ENCODE measurements at places on chromosomes 6 and 20.

DNA sequence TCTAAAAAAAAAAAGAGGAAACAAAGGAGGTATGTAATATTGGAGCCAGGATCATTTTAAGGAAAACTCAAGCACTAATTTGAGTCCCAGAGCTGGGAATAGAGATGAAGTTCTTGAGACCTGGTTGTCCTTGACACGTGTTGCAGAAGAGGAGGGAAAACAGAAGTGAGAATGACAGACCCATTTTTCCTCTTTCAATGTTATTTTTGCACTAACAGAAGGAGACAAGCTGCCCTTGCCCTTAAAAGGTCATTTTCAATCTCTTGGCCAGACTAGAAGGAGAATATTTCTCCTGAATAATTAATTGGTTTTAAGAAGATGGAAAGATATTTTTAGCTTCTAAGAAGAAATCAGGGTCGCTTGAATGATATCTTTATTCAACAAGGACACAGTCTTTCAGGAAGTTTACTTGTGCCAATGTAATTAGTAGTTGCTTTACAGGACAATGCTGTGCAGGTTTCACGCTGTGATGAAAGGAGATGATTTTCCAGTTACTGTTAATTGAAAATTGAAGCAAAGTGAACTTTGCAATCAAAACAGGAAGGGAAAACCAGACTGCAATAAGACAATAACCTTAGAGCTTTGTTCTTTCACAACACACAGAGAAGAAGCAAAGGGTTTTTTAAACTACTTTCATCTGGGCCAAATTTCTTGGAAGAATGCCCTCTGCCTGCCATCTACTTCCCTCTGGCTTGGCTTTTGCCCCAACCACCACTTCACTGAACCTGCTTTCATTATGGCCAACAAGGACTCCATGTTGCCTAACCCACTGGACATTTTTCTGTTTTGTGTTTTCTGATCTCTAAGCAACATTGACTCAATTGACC lies 107.8 kb upstream of the SHLD1 start:
- DNase-seq: no peak
- H3K4me1 ChIP-seq: no peaks in the 10 kb centered on the region
- no peak overlapping the region for H3K4me3 ChIP-seq
- no peak overlapping the region for H3K27ac ChIP-seq
- H3K27me3 ChIP-seq: no peaks in the 10 kb centered on the region
- no peaks in the 10 kb centered on the region for H3K36me3 ChIP-seq

DNA sequence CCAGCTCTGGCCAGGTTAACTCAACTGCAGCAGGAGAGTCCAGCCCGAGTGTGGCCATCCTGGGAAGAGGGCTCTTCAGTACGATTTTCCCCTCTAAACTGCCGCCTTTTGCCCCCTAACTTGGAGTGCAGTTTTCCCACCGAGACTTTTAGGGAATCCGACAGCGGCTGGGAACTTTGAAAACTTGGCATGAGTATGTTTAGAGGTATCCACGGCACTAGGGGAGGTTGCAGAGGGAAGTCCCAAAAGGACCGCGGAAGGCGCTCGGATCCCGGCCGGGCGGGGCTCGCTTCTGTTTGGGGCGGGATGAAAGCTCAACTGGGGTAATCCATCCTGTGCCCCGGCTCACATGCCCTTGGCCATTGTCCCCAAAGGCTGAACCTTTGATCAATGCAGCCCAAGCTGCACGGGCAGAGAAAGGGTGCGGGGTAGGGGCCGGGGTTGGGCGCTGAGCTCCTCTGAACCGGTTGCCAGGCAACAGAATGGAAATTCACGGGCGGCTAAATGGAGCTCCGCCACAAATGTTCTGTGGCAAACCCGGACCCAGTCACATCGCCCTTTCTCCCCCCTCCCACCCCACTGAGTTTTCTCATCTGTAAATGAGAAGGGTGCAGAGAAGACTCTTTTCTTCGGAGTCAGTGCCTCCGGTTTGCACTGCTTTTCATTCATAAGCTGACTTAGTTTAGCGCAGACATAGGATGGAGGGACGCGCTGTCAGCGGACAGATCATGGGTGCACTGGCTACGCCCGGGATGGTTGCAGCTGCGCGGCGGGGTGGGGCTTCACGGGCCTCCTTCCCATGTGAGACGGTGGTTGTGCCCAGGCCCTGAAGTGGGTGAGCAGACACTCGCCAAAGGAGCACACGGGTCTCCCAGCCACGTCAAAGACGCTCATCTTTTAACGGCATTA lies 2.3 kb downstream of the BMP6 start:
- H3K36me3 ChIP-seq: no peaks in the 10 kb centered on the region
- peak; percentile 45 for DNase-seq
- H3K27me3 ChIP-seq: peaks cover 3% of the 10 kb centered on the region
- H3K4me1 ChIP-seq: peaks cover 2% of the 10 kb centered on the region
- peak overlapping the region; percentile 67 for H3K4me3 ChIP-seq

DNA sequence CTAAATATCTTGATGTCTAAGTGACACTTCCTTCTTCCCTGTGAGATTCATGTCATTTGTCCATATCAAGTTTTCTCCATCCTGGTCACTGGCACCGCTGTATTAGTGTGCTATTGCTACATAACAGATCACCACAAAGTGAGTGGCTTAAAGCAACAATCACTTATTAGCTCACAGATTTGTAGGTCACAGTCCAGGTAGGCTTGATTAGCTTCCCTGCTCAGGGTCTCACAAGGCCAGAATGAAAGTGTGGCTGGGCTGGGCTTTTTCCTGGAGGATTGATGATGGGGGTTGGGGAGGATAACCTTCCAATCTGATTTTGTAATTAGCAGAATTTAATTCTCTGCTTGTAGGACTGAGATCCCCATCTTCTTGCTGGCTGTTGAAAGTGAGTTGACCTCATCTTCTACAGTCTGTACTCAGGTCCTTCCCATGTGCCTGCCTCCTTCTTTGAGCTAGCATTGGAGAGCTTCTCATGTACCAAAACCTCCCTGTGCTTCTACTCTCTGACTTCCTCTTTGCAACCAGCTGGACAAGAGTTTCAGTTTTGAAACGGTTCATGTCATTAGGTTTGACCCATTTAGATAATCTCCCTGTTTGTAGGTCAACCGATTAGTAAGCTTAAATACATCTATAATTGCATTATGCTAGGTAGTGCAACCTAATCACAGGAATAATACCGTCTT lies 152.4 kb upstream of the MAN1A1 start:
- no peaks in the 10 kb centered on the region for H3K27me3 ChIP-seq
- no peaks in the 10 kb centered on the region for H3K36me3 ChIP-seq
- no peak for DNase-seq
- no peak overlapping the region for H3K27ac ChIP-seq
- H3K4me3 ChIP-seq: no peak overlapping the region

GRCh38 chr6:88294702-88295101 lies 128.6 kb upstream of the CNR1 start:
- no peaks in the 10 kb centered on the region for H3K36me3 ChIP-seq
- no peak overlapping the region for H3K27ac ChIP-seq
- H3K4me3 ChIP-seq: no peak overlapping the region
- no peak for DNase-seq
- no peaks in the 10 kb centered on the region for H3K4me1 ChIP-seq

- H3K4me1 ChIP-seq: no peaks in the 10 kb centered on the region
- no peak overlapping the region for H3K4me3 ChIP-seq
- no peaks in the 10 kb centered on the region for H3K27me3 ChIP-seq
- peak; percentile 76 for DNase-seq
- no peak overlapping the region for H3K27ac ChIP-seq
- H3K36me3 ChIP-seq: peaks cover 6% of the 10 kb centered on the region
These were observed 40.6 kb downstream of the TRIM38 start for GRCh38 chr6:26003102-26003694.

- no peaks in the 10 kb centered on the region for H3K4me1 ChIP-seq
- H3K4me3 ChIP-seq: no peak overlapping the region
- H3K36me3 ChIP-seq: peaks cover 21% of the 10 kb centered on the region
- no peaks in the 10 kb centered on the region for H3K27me3 ChIP-seq
- DNase-seq: no peak
These were observed 14.9 kb downstream of the MICA start for GRCh38 chr6:31418251-31418650.

- no peak overlapping the region for H3K27ac ChIP-seq
- no peak overlapping the region for H3K4me3 ChIP-seq
These were observed 91.4 kb upstream of the ATXN1 start for GRCh38 chr6:16852671-16853070.

- H3K27me3 ChIP-seq: no peaks in the 10 kb centered on the region
- no peak for DNase-seq
- no peak overlapping the region for H3K4me3 ChIP-seq
- peaks cover 21% of the 10 kb centered on the region for H3K4me1 ChIP-seq
- no peak overlapping the region for H3K27ac ChIP-seq
- H3K36me3 ChIP-seq: no peaks in the 10 kb centered on the region
These were observed 283.7 kb upstream of the SOX4 start for GRCh38 chr6:21309807-21310221.

GRCh38 chr20:21808863-21809664 lies 103.6 kb downstream of the PAX1 start:
- no peaks in the 10 kb centered on the region for H3K4me1 ChIP-seq
- H3K36me3 ChIP-seq: no peaks in the 10 kb centered on the region
- H3K4me3 ChIP-seq: no peak overlapping the region
- DNase-seq: peak; percentile 57
- H3K27me3 ChIP-seq: no peaks in the 10 kb centered on the region

GRCh38 chr20:32628960-32629530 lies 43.9 kb upstream of the NOL4L start:
- DNase-seq: no peak
- H3K4me1 ChIP-seq: no peaks in the 10 kb centered on the region
- H3K4me3 ChIP-seq: no peak overlapping the region
- no peaks in the 10 kb centered on the region for H3K36me3 ChIP-seq
- H3K27me3 ChIP-seq: no peaks in the 10 kb centered on the region

- H3K4me1 ChIP-seq: peaks cover 9% of the 10 kb centered on the region
- DNase-seq: no peak
- H3K27ac ChIP-seq: peak overlapping the region; percentile 48
- no peak overlapping the region for H3K4me3 ChIP-seq
- no peaks in the 10 kb centered on the region for H3K36me3 ChIP-seq
These were observed 125.0 kb downstream of the FYN start for GRCh38 chr6:111748231-111748647.

GRCh38 chr20:41222703-41223102 lies 85.4 kb downstream of the PLCG1 start:
- no peak overlapping the region for H3K27ac ChIP-seq
- no peak overlapping the region for H3K4me3 ChIP-seq
- H3K4me1 ChIP-seq: no peaks in the 10 kb centered on the region
- DNase-seq: peak; percentile 38

DNA sequence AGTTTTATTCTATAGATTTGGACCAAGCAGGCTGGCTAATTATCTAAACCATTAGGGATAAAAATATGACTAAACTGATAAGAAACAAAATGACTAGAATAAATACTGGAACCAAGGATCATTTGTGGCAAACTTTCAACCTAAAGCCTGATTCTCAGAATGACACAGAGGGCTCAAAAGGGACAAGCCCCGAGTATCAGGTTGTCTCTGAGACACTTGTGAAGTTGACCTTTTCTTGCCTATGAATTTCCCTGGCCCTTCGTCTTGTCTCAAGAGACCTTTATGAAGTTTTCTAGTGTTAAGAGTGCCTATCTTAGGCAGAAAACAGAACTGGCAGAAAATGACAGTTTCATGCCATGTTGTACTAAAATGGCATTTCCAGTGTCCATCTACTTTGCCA lies 68.3 kb downstream of the IMPG1 start:
- no peak overlapping the region for H3K4me3 ChIP-seq
- no peak overlapping the region for H3K27ac ChIP-seq
- no peaks in the 10 kb centered on the region for H3K4me1 ChIP-seq
- DNase-seq: no peak
- no peaks in the 10 kb centered on the region for H3K27me3 ChIP-seq
- H3K36me3 ChIP-seq: no peaks in the 10 kb centered on the region

GRCh38 chr6:36615018-36615761 lies 21.0 kb downstream of the SRSF3 start:
- DNase-seq: no peak
- H3K27ac ChIP-seq: peak overlapping the region; percentile 40
- no peaks in the 10 kb centered on the region for H3K27me3 ChIP-seq
- peaks cover 5% of the 10 kb centered on the region for H3K4me1 ChIP-seq
- H3K36me3 ChIP-seq: peaks cover 8% of the 10 kb centered on the region
- no peak overlapping the region for H3K4me3 ChIP-seq

- no peaks in the 10 kb centered on the region for H3K27me3 ChIP-seq
- no peak for DNase-seq
- no peaks in the 10 kb centered on the region for H3K36me3 ChIP-seq
- H3K4me1 ChIP-seq: no peaks in the 10 kb centered on the region
These were observed 118.3 kb upstream of the FBXL4 start for GRCh38 chr6:99066044-99066443.

GRCh38 chr6:28443112-28443773 lies at the start of gene ZSCAN23:
TSS of gene ZSCAN23 (minus strand) at chr6:28443491. CDS start at chr6:28436266, 7,225 bp downstream.
- H3K27ac ChIP-seq: peak within 1 kb of the TSS; percentile 47
- H3K4me1 ChIP-seq: no peaks in the 10 kb centered on the region
- peak; percentile 93 for DNase-seq
- peak within 1 kb of the TSS; percentile 56 for H3K4me3 ChIP-seq

DNA sequence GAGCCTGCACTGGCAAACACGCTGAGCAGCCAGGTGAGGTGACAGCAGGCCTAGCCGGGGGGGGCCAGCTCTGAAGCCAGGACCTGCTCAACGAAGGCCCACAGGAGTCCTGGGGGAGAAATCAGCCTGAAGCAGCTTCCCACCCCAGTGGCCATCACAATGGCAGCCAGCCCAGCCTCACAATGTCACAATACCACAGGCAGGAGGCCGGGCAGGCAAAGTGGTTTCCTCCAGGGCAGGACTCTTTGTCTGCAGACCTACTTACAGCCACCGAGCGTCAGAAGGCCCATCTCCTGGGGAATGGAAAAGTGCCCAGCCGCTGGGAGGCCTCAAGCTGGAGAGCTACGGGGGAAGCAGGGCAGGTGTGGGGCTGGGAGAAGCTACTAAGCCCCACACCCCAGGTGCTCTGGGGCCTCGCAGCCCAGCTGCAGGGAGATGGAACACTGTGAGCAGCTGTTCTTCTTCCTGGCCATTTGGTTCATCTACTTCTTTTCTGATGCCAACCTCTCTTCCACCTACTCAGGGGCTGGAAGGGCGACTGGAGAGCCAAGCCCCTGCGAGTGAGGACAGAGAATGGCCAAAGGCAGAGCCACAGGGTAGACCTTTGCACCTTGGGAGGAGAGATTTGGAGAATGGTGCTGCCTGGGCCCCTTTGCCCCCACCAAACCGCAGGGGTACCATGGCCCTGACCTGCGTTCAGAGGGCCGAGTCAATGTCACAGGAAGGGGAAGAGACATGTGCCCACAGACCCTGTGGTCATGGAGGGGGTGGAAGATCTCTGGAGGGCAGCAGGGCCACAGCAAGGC lies 22.3 kb upstream of the AVP start:
- H3K27ac ChIP-seq: no peak overlapping the region
- H3K4me1 ChIP-seq: no peaks in the 10 kb centered on the region
- H3K4me3 ChIP-seq: no peak overlapping the region
- peaks cover 29% of the 10 kb centered on the region for H3K36me3 ChIP-seq

DNA sequence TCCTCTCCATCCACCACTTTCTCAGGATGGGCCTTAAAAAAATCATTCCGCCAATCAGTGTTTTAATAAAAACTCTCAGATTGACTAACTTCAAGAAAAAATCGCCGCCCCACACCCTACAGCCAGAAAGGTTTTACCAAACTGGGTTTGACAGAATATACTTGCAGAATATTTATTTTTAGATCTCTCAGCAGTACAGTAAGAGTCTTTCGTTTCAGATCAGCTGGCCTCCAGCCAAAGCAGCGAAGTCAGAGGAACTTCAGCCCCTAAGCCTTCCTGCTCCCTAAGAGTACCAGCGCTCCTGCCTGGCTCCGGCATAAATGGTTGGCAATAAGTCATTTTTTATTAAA lies 24.7 kb downstream of the TBC1D7 start:
- peak; percentile 87 for DNase-seq
- no peaks in the 10 kb centered on the region for H3K27me3 ChIP-seq
- H3K36me3 ChIP-seq: peaks cover 40% of the 10 kb centered on the region

GRCh38 chr6:116330511-116330910 lies 40.2 kb upstream of the DSE start:
- no peak for DNase-seq
- no peak overlapping the region for H3K27ac ChIP-seq
- H3K36me3 ChIP-seq: no peaks in the 10 kb centered on the region
- H3K27me3 ChIP-seq: no peaks in the 10 kb centered on the region
